Right kidney (tissue), 9 donors: ENCODE measurements at places on chromosomes 2 and 18.

GRCh38 chr18:74604361-74604760 lies 6.7 kb downstream of the ZNF407 start:
- no peak for DNase-seq

- DNase-seq, result no peak
These were observed 387.9 kb upstream of the MYT1L start for GRCh38 chr2:2719015-2719414.

GRCh38 chr18:56652802-56653201 lies 1.6 kb downstream of the WDR7 start:
- no peak for DNase-seq

DNA sequence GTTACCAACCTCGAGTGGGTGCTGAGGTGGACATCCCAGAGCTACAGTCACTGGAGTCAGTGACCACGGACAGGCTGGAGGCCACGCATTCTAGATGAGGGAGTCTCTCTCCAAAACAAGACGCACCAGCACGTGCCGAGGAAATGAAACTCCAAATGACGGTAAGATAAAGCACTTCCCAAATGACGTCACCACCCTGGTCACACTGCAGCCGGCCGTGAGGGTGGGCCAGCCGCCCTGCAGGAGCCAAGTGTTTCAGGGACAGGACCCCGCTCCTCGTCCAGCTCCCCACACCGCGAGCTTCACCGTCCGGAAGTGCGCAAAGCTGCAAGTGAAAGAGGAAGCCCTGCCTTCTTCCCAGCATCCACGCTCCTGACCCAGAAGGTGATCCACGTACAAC lies 99.4 kb downstream of the ZNF516 start:
- no peak for DNase-seq

DNA sequence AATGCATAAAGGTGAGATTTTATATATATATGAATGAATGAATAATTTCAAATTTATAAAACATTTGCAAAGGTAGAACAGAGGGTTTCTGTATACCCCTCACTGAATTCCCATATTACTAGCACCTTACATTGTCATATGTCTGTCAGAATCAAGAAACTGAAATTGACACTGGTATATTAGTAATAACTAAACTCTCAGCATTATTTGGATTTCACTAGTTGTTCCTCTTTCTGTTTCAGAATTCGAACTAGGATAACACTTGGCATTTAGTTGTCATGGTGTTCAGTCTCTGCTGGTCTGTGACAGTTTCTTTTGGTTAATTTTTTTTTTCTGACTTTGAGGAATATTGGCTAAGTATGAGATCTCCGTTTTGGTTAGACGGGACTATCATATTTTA lies 275.9 kb downstream of the DCC start:
- no peak for DNase-seq

GRCh38 chr2:18473241-18474181 lies 86.9 kb downstream of the RDH14 start:
- peak; percentile 18 for DNase-seq

- DNase-seq, result peak; percentile 31
These were observed 79.7 kb upstream of the IGFBP5 start for GRCh38 chr2:216775043-216775453.

DNA sequence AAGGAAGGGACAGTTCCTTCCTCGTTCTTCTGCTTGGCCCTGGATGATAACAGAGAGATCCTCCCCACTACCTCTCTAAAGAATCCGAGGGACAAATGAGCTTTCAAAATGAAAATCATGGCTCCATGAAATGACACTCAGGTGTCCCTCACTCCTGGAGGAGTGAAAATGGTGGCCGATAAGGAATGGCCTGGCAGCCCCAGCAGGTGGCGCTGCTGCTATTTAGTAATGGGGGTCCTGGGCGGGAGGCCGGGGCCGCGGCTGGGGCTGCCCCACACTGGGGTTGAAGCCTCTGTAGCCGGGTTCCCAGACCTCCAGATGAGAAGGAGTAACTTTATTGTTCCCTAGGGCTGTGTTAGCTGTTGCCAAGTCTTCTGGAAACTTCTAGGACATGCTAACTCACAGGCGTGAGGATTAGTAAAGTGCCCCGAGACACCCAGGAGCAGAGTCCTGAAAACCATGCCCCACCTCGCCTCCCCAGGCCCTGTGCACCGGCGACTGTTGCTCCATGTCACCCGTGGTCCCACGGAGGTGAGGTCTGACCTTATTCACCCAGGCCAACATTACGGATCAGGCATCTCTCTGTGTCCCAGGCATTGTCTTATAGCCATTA lies 138.0 kb downstream of the CTIF start:
- peak; percentile 76 for DNase-seq

- no peak for DNase-seq
These were observed 149.5 kb upstream of the DLX2 start for GRCh38 chr2:172252154-172252553.

DNA sequence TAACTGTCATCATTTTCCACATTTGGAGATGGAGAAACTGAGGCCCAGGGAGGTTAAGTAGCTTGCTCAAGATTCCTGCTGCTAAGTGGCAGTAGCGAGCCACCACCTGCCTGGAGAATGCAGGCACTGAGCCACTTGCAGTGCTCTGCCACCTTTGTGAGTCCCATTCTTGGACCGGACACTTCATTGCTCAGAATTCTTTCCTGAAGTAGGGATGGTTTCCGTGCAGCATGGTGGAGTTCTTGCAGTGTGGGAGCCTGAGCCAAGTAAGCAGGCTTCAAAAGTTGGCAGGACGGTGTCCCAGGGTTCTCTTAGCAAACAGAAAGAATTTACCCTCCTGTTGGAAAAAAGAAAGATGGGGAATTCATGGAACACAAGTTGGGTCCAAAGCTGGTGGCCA lies 115.0 kb upstream of the MMADHC start:
- DNase-seq, result no peak

- DNase-seq, result no peak
These were observed 119.5 kb downstream of the NUP35 start for GRCh38 chr2:183243758-183244157.

- DNase-seq, result no peak
These were observed 150.4 kb upstream of the ID2 start for GRCh38 chr2:8531481-8531880.

GRCh38 chr2:17520761-17521160 lies 2.5 kb upstream of the RAD51AP2 start:
- no peak for DNase-seq

- peak; percentile 21 for DNase-seq
These were observed 95.0 kb upstream of the RIOK3 start for GRCh38 chr18:23357996-23358594.

DNA sequence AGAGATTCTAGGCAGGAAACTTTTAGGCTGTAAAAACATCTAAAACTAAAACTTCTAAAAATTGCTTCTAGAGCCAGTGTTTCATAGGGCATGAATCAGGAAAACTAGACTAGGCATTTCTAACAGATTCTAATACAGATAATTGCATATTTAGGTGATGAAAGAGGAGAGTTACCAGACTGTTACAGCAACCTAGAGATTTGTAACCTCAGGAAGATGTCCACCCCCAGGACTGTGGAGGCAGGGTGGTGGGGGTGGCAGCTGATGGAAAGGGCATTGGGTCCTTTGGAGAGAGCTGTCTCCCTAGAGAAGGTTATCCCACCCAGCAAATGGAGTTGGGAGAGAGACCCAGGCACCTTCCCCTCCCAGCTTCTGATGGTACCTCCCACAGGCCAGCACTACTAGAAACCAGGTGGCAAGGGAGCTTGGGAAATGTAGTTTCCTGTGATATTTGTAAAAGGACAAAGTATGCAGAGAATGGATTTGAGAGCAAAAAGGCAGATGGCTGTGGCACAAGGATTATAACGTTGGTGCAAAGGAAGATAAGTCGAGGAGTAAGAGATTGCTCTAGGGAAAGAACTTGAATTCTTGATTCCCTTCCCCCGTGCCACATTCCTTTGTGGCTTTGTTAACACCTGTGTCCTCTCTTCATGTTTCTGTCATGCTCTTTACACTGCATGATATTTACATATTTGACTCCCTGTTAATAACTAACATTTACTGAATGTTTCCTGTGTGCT lies 75.6 kb upstream of the MGAT5 start:
- no peak for DNase-seq

DNA sequence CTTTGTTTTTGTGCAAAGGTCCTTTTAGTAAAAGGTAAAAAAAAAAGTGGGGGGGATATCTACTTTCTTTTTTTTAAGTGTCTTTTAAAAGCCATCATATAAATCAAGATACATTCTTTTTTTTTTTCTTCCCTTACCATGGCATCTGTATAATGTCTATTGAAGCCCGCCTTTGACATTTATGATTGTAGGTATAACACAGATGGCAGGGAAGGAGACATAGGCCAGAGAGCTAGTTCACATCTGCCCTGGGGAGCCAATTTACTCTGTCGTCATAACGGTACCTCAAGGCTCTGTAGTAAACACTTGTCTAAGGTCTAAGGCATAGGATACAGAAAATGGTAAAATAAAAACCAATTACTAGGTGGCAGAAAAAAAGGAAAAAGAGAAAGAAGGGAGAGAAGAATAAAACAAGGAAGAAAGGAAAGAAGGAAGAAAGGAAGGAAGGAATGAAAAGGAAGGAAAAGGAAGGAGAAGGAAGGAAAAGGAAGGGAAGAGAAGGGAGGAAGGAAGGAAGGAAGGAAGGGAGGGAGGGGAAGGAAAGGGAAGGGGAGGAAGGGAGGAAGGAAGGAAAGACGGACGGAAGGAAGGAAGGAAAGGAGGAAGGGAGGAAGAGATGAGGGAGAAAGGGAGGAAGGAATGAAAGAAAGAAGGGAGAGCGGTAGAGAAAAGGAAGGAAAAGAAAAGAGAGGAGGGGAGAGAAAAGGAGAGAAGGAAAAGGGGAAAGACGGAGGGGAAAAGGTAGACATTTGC lies 343.5 kb downstream of the RBM43 start:
- no peak for DNase-seq

DNA sequence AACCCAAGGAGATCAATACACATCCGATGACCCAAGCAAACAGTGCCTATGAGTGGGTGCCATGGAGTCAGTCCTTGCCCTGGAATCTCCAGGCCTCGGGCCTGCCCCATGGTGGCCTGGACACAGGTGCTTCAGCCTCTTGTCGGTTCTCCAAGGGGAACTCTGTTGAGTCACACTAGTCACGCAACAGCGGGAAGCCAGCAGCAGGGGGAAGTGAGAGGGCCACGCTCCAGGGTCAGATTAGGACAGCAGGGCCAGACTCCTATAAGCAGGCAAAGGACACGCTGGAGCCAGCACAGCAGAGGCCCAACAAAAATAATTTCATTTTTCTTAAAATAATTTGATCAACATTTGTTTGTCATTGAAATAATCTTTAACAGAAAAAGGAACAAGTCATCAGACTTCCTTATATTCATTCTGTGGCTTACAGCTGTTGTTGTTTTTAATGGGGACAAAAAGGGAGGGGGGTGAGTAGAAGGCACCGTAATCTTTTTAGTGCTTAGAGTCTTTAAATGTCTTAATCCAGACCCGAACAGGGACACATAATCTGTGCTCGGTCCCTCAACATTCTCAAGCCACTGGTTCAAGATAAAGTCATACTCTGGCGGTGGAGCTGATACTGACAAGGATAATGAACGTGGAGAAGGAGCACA lies 16.4 kb upstream of the ARMC9 start:
- DNase-seq, result no peak

GRCh38 chr18:47407736-47408135 lies 156.3 kb upstream of the SKOR2 start:
- no peak for DNase-seq

DNA sequence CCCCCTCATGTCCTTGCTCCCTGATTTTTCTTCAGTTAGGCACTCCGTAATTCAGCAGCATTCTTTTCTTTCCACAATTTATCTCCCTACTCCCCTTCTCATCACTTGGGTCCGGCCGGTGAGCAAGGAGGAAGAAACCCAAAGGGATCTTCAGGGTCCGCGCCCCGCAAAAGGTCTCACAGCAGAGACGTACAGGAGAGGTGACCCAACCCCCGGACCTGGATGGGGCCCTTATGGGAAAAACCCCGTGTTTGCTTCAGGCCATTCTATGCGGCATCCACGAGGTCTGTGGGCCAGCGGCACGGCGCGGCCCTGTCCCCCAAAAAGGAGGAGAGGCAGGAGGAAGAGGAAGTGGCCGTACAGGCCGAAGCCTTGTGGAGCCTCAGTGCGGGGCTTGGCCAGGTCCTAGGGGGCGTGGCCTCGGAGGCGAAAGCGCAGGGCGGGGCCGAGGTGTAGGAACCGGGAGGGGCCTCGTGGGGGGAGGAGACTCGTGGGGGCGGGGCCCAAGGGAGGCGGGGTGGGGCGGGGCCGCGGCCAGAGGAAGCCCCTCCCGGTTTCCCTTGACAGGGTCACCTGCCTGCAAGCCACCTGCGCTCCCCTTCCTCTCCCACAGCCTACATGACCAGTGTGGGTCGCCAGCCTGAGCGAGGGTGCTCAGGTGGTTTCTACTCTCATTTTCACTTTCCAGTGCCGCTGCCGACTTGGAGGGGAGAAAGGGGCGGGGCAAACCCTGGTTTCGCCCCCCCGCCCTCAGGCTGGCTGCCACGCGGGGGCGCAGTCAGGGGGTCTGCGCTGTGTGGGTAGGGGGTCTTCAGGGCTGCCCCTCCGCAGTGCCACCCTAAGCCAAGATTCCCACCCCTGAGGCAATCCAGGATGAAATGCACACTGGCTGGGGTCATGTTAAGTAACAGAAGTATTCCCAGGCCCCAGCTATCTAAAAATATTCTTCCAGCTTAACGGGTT lies 156.4 kb upstream of the XPO1 start:
- peak; percentile 85 for DNase-seq

DNA sequence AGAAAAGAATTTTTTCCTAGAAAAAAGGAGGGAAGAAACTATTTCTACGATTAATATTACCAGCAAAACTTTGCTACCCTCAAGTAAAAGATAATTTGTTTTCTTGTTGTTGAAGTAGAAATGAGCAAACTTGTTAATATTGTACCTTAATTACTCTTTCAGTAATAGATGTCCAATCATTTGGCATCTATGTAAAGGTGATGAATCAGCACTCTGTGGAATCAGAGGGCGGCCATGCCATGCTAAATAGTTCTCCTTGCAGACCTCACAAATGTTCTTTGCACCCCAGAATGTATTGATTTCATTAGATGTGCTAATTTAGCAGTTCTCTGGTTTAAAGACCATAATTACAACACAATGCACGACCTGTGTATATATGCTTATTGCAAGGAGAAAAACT lies 29.1 kb upstream of the THSD7B start:
- no peak for DNase-seq

DNA sequence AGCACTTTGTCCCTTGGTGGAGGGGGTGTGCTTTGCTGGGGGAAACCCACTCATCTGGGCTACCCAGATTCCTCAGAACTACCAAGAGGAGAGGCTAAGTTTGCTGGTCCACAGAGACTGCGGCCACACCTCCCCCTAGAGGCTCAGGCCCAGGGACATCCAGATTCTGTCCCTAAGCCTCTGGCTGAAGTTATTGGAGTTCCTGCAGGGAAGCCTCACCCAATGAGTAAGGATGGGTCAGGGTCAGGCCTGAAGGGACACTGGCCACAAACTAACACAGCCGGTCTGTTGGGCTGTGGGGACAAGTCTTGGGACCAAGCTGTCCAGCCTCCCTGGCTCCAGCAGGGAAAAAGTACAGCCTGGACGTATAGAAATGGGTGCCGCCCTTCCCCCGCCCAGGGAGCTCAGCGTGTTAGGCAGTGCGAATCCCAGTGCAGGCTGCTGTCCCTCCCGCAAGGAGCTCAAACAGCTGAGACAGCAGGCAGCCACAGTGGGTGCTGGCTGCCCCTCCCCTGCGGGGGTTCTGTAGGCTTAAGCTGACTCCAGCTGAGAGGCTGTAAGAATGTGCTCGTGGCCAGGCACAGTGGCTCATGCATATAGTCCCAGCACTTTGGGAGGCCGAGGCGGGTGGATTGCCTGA lies 86.9 kb upstream of the ARL5A start:
- no peak for DNase-seq

- no peak for DNase-seq
These were observed 58.1 kb downstream of the ASB1 start for GRCh38 chr2:238484522-238485452.
